Mesothelial cell of epicardium (in vitro differentiated cells): ENCODE measurements at places on chromosomes 12 and 14.

DNA sequence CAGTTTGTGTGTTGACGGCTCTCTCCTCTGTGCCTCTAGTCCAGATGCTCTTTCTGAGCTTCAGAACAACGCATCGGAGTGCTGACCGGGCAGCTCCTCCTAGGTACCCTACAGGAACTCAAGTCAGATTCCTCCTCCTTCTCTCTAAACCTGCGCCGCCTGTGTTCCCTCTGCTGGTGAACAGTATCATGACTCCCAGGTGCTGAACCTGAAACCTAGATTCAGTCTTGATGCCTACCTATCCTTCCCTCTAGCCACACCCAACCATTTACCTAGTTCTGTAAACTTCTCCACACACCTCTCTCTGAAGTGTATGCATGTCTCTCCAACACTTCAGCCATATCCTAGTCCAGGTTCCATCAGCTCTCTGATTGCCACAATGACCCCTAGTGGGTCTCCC lies 112.7 kb downstream of the EFCAB11 start:
- no peaks in the 10 kb centered on the region for H3K27me3 ChIP-seq
- H3K4me3 ChIP-seq = no peak overlapping the region
- no peak overlapping the region for H3K27ac ChIP-seq
- H3K36me3 ChIP-seq = peaks cover 19% of the 10 kb centered on the region

- H3K27me3 ChIP-seq = no peaks in the 10 kb centered on the region
- no peak for DNase-seq
- H3K4me3 ChIP-seq = no peak overlapping the region
- no peaks in the 10 kb centered on the region for H3K36me3 ChIP-seq
- H3K27ac ChIP-seq = no peak overlapping the region
Observed at GRCh38 chr12:46886541-46887041, 60.8 kb upstream of the SLC38A4 start.

GRCh38 chr12:118125743-118126118 lies 10.2 kb upstream of the PEBP1 start:
- DNase-seq = no peak
- H3K4me3 ChIP-seq = no peak overlapping the region
- no peak overlapping the region for H3K27ac ChIP-seq
- H3K27me3 ChIP-seq = no peaks in the 10 kb centered on the region

- no peak overlapping the region for H3K27ac ChIP-seq
- DNase-seq = no peak
- no peak overlapping the region for H3K4me3 ChIP-seq
Observed at GRCh38 chr12:29929295-29929694, 145.6 kb upstream of the TMTC1 start.

DNA sequence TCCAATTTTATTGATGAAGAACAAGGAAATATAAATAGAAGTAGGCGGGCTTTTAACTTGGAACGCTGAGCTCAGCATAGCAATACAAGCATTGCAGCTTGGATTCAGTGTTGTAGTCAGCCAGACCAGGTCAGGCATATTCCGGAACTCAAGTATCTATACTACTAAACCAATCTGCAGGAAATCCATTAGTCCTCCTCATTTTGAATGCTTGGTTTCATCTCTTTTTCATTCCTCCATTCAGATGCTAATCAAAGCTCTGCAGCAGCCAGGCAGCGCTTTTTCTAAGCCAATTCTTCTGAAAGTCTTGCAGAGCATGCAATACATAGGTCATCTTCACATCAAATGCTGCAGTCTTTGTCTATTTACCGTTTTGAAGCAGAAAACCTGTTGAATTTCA lies 49.0 kb downstream of the KIF21A start:
- H3K36me3 ChIP-seq = no peaks in the 10 kb centered on the region
- H3K27me3 ChIP-seq = no peaks in the 10 kb centered on the region
- peaks cover 39% of the 10 kb centered on the region for H3K4me1 ChIP-seq
- peak overlapping the region; percentile 28 for H3K27ac ChIP-seq
- DNase-seq = no peak

GRCh38 chr14:50924843-50925242 lies 19.4 kb downstream of the PYGL start:
- DNase-seq = no peak
- peaks cover 2% of the 10 kb centered on the region for H3K36me3 ChIP-seq
- peaks cover 7% of the 10 kb centered on the region for H3K4me1 ChIP-seq
- H3K27me3 ChIP-seq = no peaks in the 10 kb centered on the region

- H3K27ac ChIP-seq = no peak overlapping the region
- no peak for DNase-seq
- peaks cover 46% of the 10 kb centered on the region for H3K27me3 ChIP-seq
- H3K4me3 ChIP-seq = no peak overlapping the region
Observed at GRCh38 chr12:3376779-3377455, 114.1 kb upstream of the PRMT8 start.

- peaks cover 24% of the 10 kb centered on the region for H3K36me3 ChIP-seq
- no peak for DNase-seq
- no peaks in the 10 kb centered on the region for H3K27me3 ChIP-seq
- no peak overlapping the region for H3K4me3 ChIP-seq
Observed at GRCh38 chr12:116916714-116917114, 6.0 kb downstream of the FBXW8 start.

DNA sequence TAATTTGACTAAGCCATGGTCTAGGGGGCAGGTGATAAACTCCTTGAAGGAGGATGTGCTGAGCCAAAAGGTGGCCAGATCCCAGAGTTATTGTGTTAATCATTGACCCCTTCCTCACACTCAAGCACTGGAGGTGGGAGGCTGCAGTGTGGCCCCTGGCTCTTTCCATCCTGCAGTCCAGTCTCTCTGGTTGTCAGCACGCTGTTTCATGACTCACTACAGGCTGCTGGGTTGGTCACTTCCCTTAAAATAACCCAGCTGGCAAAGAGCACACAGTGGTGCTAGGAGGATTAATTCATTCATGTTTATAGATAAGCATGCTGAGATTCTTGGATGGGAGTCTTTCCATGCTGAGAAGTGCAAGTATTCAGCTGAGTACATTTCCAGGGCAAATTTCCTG lies 228.9 kb downstream of the ANO2 start:
- H3K36me3 ChIP-seq = no peaks in the 10 kb centered on the region
- no peak overlapping the region for H3K27ac ChIP-seq
- no peak for DNase-seq
- peaks cover 7% of the 10 kb centered on the region for H3K4me1 ChIP-seq
- no peak overlapping the region for H3K4me3 ChIP-seq
